ENCODE measurements at places on chromosomes 1 and 21.

GRCh38 chr1:201949491-201949890 is 3.1 kb upstream of the LMOD1 start:
- no peak for DNase-seq

DNA sequence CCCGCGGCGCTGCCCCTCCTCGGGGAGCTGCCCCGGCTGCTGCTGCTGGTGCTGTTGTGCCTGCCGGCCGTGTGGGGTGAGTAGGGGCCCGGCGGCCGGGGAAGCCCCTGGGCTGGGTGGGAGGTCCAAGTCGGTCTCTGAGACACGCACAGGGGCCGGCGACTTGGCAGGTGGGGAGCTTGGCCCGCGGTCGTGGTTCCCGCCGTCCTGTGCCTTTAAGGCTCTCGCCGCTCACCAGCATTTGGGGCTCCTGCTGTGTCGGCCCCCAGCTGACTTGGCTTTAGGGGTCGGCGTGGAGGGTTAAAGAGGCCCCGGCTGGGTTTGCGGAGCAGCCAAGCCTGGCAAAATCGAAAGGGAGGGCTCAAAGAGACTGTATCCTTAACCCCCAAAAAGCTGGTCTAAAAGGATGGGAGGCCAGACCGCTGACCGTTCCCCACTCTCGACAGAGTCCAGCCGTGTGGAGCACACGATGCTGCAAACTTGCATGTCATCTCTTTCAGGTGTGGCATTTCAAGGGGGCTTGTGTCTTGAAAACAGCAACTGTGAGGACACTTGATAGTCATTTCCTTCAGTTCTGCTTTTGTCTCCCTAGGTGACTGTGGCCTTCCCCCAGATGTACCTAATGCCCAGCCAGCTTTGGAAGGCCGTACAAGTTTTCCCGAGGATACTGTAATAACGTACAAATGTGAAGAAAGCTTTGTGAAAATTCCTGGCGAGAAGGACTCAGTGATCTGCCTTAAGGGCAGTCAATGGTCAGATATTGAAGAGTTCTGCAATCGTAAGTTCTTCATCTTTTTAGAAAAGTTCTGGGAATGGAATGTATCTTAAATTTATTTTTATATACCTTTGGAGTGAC is 540 bp downstream of the CD55 start:
- DNase-seq = no peak

DNA sequence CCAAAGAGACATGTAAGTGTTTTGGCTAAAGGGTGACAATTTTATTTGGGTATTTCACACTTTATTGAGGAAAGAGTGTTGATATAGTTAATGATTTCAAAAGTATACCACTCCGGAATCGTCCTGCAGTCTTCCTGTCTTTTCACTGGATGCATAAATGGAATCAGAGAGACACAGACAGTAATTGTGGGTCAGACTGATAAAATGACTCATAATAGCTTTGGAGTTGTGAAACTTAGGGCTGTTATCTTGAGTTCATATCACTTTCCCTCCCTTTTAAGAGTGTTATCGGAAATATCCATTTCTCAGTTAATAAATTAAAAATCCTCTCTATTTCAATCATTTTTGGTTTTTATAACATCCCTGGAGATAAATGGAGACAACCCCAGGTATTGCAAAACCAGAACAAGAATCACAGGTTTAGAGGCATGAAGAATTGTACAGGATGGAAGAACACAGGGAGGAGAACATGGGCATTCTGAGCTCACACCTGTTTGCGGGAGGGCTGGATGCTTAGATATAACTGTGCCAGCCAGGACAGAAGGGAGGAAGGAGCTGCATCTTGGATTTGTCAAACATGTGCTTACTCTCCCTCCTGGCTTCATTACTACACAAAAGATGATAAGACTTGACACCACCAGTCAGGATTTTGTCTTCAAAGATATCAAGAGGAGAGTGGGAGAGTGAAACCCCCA is 185.4 kb downstream of the LMO4 start:
- DNase-seq = no peak

GRCh38 chr1:184482136-184482535 is 95.3 kb downstream of the C1orf21 start:
- no peak for DNase-seq

- DNase-seq = no peak
Measured at GRCh38 chr1:116997066-116997465, 4.5 kb upstream of the CD101 start.

- DNase-seq = no peak
Measured at GRCh38 chr1:34925730-34926129, 3.7 kb downstream of the DLGAP3 start.

DNA sequence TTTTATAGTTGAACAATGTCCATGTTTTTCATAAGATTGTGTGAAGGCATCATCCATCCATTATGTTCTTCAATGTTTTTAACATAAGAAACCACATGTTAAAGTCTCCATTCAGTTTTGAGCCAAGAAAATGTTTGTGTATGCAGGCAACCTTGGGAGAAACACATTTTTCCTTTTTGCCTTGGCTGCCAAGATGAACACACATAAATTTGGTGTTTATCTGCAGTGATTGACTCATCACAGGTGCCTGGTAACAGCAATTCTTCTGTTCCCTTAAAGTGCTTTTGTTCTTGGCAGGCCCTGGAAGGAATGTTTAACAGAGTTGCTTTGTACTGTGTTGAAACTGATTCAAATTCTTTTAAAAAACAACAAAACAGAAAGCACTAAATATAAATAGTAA is 709.9 kb upstream of the ADGRL4 start:
- peak; percentile 26 for DNase-seq

- no peak for DNase-seq
Measured at GRCh38 chr1:33072707-33073106, 8.2 kb upstream of the AZIN2 start.

DNA sequence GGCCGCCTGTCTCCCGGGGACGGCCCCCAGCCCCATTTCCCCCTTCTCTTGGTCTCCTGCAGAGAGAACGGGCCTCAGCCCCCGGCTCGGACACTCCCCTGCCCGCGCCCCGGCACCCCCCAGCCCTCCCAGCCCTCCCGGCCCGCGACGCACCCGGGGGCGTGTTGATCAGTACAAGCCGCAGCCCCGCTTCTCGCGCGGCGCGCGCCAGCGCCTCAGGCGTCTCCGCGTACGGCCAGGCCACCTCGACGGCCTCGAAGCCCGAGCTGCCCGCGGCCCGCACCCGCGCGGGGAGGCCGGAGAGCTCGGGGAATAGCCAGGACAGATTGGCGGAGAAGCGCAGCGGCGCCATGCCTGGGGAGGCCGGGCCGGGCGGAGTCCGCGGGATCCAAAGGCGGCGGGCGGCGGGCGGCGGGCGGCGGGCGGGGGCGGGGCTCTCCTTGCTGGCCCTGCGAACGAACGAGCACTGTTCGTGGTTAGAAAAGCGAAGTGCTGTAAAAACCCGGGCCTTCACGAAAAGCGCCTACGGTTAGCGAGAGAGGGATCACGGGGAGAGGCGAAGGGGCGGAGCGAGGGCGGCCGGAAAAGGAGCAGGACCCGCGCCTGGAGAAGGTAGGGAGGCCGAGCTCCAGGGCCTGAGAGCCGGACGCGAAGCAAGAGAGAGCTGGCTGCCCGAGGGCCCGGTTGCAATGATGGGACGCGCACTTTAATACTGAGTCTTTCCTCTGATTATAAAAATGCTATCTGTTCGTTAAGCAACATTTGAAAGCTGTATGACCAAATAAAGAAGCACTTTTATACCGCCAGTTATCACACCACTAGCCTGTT is at the start of gene HYI:
TSS of gene HYI (minus strand) at position 490 of the 828 bp plus-strand sequence. CDS start at position 352, 138 bp downstream.
- DNase-seq = peak; percentile 55

DNA sequence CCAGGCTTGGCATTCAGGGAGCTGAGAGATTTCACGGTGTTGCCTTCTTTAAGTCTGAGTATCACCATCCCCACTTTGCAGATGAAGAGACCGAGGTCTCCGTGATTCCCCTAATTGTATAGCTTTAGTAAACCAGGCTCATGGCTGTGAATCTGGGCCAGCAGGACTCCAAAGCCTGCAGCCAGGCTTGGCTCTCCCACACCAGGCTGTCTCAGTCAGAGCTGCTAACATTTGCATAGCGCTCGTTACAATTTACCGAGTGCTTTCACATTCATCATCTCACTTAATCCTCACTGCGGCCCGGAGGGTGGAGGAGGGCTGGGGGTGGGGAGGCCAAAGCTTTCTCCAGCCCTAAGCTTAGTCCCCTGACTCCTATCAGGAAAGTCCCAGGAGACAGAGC is 11.7 kb downstream of the C1orf94 start:
- DNase-seq = no peak

DNA sequence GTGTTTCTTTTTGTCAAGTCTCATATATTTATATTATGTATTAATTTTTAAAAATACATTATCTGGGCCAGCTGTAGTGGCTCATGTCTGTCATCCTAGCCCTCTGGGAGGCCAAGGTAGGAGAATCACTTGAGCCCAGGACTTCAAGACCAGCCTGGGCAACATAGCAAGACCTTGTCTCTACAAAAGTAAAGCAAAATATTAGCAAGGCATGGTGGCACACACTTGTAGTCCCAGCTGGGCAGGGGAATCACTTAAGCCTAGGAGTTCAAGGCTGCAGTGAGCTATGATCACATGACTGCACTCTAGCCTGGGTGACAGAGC is 189.1 kb downstream of the SMYD3 start:
- no peak for DNase-seq

DNA sequence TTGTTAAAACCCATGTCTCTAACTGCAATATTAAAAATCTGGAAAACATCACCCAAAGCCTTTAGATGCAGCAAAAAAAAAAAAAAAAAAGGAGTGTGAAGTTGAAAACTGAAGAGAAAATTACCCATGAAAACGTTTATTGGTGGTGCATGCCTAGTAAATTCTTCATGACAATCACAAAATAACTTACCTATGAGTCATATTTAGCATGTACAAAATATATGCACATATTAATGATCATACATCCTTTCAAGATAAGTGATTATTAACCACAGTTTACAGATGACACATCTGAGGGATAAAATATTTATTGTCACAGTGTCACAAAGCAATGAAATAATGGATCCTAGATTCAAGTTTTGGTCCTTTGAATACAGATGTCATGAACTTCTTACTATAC is 505.2 kb upstream of the NR5A2 start:
- DNase-seq = no peak

GRCh38 chr1:72724951-72725861 is 442.9 kb upstream of the NEGR1 start:
- no peak for DNase-seq

DNA sequence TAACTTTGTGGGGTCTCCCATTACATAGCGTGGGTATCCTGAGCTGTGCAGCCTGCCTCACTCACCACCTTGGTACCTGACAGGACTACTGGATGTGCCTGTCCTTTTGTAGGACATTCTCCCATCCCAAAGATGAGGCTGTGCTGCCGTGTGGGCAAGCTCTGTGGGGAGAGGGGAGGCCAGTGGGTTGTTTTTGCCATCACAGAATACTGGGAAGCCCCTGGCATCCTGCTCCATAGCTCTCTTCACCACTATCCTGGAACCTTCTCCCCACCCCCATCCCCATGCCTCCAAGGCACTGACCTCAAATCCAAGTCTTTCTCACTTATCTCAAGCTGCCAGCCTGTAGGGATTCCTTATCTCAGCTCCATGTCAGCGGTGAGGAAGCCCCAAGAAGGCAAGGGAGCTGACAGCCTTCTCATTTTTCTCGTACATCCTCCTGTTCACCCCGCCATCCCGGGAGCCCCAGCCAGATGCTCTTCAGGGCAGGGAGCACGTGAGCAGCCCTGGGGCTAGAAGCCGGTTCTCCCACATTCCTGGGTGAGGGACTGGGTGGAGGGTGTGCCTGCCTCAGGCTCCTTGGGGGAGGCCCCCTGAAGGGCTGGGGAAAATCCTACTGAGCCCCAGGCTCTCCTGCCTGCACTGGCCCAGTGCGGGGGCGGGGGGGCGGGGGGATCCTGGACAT is 2.4 kb upstream of the ELF3 start:
- DNase-seq = no peak

- DNase-seq = no peak
Measured at GRCh38 chr1:71240656-71241055, 159.8 kb upstream of the ZRANB2 start.

GRCh38 chr1:214688891-214689290 is 85.9 kb downstream of the CENPF start:
- no peak for DNase-seq

- no peak for DNase-seq
Measured at GRCh38 chr1:46136711-46137110, 4.3 kb upstream of the PIK3R3 start.

- DNase-seq = no peak
Measured at GRCh38 chr1:116991171-116991845, 10.3 kb upstream of the CD101 start.

DNA sequence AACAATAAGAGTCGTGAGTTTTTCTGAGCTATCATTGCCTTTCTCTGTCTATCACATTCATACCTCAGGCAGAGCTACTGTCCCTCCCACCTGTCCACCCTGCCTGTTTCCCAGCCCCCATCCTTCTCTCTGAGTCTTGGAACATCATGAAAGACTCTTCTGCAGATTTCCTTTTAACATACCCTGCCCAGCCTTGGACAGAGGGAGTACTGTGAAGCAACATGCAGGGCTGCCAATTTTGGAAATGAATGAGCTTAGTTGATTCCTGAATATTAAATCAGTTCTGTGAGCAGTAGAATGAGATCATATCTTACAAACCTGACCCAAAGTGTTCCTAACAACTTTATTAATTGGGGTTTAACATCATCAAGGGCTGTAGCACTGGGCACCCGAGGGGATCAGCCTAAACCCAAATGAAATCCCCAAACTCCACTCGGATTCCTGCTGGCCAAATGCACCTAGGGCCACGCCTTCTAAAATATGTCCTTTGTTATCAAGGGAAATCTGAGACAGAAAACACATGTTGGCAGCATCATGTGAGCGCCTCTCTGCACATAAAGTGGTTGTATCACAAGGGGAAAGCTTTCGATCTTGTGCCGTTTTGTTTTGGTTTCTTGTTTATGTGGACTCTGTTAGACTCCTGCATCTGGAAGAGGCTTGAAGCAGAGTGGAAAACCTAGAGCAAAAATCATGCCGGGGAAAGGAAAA is 357.6 kb downstream of the KIF26B start:
- no peak for DNase-seq

- DNase-seq = peak; percentile 56
Measured at GRCh38 chr1:26923711-26924110, 2.2 kb downstream of the NUDC start.

- no peak for DNase-seq
Measured at GRCh38 chr1:41508290-41508689, 23.8 kb upstream of the EDN2 start.

DNA sequence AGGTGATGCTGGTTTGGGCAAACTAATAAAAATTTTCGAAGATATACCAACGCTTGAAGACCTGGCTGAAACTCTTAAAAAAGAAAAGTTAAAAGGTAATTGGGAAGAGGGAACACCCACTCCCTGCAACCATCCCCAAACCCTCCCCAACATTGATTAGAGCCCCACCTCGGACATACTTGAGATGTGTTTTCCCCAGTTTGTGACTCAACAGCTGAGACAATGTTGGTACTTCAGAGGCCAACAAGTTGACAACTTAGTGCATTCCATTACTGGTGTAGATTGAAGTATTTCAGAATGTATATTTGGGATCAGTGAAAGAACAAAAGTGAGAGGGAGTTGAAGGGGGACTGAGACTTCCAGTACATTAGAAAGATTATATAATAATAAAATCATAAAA is 5.1 kb downstream of the IFI16 start:
- DNase-seq = no peak

DNA sequence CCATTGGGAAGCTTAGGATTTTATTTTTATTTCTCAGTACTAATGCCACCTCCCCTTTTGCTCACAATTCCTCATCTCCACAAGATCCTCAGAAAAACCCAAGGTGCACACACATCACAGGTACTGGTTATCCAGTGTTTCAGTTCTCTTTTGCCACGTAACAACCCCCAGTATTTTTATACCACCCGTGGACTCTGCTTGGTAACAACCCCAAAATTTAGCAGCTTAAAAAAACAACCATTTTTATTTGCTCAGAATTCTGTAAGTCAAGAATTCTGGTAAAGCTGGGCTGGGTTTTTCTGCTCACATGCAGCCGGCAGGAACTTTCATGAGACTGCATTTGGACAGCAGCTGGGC is 180.0 kb downstream of the KAZN start:
- no peak for DNase-seq

Data from non-pigmented ciliary epithelial cell (primary cell).